ENCODE measurements at places on chromosomes 3 and 15.

GRCh38 chr3:8911781-8912180, 51.5 kb downstream of the RAD18 start:
- no peak for DNase-seq

DNA sequence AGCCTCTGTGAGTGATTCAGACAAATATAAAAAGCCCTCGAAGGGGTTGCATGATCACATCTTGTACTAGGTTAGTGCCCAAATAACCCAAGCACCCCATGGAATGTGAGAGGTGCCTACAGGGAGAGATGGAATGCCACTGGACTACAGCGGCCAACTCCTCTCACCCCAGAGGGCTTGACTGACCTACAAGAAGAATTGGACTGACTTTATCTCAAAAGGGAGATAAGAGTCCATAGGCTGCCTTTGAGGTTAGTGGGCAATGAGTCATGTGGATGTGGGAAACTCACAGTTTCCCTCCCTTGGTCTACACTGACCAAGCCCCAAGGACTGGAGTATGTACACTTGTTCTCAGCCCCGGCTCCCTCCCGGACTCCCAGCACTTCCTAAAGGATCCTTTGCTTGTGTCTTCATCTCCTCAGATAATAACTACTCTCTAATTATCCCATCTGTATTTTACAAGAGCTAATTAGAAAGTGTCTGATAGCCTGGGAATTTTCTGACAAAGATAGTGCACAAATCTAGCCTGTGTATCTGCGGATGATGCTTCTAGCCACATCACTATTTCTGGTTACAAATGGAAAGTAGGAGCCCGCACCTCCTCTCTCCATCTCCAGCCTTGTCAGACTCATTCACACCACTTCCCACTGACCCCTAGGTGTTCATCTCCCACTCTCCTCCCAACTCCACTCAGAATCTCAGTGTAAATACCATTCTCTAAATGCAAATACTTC, 547.8 kb upstream of the TBL1XR1 start:
- no peak for DNase-seq

DNA sequence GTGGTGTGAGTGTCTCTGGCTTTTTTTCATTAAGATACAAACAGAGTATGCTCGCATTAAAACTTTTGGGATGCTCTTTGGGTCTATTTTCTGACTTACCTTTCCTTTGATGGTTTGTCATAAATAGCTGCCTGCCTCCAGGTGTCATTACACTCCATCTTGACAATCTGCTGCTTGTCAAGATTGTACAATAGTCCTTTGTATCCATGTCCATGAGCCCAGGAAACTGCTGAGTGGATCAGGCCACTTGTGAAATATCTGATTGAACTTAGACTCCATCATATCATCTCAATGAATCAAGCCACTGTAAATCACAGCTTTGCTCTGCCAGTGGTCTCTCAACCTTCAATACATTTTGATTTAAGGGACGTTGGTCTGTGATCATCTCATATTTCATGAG, 135.2 kb downstream of the ECT2 start:
- no peak for DNase-seq

GRCh38 chr3:76222201-76222600, 436.9 kb upstream of the ZNF717 start:
- no peak for DNase-seq

DNA sequence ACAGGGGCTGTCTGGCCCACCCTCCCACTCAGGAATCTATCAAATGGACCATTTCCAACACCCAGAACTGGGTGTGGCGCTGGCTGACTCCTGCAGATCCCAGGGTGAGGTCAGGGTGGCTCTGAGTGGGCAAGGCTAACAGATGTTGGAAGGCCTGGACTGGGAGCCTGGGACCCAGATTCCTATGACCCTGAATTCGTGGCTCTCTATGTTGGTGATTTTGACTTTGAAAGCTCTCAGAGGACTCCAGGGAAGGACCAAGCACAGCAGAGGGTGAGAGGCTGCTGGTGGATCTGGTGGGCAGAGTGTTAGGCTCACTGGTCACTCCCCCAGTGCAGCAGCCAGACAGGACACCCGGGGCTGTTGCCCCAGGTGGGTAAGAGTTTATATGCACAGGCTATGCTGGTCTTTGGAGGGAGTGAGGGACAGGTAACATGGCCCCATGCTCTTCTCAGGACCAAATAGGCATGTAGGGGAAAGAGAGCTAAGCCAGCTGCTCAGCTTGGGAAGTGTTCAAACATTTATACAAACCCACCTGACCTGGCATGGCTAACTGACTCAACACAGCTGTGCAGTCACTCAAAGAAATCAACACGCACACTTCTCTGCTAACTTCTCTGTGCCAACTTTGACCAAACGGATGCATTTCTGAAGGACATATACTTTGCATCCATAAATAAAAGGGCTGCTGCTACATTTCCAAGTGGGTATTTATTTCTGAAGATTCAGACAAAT, 62.6 kb upstream of the RAB6B start:
- no peak for DNase-seq

- no peak for DNase-seq
These were observed 19.6 kb upstream of the CPOX start for GRCh38 chr3:98612996-98613517.

DNA sequence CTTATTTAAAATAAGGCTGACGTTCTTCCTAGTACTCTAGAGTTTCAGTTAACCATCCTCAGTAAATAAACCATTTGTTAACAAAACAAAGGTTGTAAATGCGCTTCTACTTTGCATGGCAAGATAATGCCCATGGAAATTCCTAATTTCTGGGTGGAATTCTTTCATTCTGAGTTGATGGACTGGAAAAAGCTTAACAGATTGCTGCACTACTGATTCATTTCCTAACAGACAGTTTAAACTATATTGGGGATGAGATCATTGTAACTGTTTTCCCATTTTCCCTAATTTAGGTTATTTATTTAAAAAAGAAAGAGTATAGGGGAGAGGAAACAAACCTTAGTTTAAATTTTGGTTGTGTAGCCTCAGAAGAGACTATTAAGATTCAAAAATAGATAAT, 342.2 kb downstream of the NLGN1 start:
- no peak for DNase-seq

DNA sequence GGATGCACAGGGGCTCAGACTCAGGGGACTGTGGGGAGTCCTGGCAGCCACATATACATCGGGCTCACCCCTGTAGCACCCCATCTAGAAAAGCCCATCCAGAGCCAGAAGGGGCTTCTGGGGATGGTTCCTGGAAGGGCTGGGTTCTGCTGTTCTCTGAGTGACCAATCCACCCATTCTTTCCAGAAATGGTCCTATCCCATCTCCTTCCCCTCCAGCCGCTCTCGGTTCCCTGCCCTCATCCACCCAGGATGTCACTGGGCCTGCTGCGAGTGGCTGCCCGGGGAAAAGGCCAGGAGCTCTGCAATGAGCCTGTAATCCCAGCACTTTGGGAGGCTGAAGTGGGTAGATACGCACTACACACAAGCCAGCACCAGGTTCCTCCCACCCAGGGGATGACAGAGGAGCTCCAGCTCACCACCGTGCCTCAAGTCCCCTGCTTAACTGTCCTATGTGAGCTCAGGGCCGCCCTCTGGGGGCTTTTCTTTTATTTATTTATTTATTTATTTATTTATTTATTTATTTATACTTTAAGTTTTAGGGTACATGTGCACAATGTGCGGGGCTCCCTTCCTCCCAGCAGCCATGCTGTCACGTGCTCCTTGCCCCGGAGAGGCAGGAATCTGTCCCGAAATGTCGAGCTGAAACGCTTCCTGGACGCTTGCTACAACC, 13.6 kb upstream of the CSK start:
- DNase-seq: no peak

- DNase-seq: no peak
These were observed 134.3 kb downstream of the TLE3 start for GRCh38 chr15:69963385-69963784.

DNA sequence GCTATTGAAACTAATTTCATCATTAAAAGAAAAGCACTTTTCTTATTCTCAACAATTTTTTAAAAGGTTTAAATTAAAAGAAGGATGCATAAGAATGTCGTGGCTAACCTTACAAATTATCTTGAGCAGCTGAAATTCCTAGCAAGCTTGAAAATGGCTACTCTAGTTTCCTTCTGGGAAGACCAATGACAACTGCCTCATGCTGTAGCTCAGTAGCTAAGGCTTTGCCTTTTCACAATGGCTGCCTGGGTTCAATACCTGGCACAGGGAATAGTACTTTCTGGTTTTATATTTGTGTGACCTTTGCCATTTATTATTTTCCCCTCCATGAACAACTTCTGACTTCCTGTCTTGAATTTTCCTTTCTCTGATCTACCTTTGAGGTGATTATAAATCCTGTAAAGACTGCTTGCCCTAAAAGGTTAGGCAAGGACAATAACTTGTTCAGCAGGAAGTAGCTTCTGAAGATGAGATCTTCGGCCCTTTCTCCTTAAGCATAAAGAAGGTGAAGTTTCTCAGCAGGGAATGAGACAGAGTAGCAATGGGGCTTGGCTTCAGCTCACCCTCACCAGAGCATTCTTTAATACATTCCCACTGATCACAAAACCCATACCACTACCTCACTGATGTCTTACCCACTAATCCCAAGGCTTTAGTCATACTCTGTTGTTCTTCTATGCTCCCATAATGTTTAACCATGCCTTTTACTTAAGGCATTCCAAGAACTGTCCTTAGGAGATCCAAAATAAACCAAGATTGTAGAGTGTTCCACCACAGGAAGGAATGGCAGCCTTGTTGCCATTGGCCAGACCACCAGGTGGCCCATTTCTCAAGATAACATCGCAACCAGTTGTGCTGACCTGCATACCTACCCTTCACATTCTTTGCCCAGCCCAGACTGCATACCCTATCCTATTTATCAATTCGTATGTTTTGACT, 276.8 kb downstream of the ULK4 start:
- DNase-seq: no peak

GRCh38 chr3:61725851-61726333, 164.5 kb downstream of the PTPRG start:
- DNase-seq: no peak
